Stimulated activated naive CD4-positive, alpha-beta T cell treated with Interleukin-2 at 50 U/mL for 16 hours (primary cell): ENCODE measurements at places on chromosomes 7 and 10.

DNA sequence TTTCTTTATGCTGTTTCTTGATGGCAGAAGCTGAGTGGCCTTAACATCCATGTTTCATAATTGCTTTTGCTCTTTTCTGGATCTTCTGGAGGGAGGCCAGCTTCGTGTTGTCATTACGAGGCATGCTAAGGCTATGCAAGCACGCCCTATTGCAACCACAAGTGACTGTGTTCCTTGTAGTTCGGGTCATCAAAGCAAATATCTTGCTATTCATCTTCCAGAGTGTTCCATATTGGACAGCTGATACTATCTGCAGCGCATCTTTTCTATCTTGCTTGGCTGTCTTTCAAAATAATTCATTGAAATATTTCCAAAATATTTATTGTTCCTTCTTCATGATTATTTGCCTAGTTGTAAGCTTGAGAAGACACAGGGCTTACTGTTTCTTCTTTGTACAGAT lies 5.0 kb downstream of the EPHB6 start:
- DNase-seq: no peak

DNA sequence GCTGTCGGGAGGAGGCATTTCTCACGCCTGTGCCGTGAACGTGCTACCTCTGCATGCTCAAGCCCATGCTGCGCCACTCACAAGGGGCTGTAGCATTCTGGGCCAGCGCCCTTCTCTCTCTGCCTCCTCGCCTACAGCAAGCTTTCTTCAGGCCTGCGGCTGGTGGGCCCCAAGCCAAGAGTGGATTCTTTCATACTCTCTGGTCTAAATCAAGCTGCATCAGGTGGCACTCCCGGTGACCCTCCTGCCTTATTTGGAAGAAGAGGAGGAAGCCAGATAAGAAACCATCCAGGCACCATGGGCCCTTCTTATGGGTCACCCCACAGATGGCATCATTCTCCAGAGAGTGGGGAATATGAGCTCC lies 86.7 kb upstream of the DUSP5 start:
- DNase-seq: no peak

DNA sequence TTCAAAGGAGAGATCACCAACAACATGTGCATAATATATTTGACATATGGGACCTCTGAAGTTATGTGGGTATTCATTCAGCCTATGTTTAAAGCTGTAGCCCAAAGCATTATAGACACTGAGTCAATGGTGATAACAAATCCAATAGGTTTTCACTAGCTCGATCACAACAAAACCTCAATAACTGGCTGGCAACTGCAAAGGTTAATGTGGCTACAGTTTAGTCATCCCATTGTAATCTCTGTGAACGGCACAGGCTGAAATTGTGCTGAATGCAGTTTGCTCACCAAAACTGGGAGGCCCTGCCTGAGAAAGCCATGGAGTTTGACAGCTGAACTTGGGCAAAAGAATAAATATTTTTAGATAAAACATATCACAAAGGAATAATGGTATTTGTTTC lies 152.4 kb upstream of the ADO start:
- no peak for DNase-seq

- no peak for DNase-seq
Measured at GRCh38 chr10:126376956-126377355, 11.3 kb downstream of the ADAM12 start.

DNA sequence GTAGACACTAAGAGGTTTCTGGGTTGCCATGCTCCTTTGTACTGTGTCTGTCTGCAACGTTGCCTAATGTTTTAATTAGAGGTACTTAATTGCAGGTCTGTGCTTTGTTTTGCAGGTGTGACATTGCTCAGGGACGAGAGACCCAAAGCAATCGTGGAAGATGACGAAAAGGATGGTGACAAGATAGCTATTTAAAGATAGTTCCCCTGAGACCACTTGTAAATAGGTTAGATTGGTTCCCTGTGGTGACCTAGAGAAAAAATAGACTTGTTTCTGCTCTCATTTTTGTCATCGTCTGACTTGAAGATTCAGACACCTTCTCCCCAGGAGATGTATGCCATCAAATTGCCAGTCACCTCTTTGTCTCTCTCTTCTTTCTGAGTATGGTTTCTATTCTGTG lies 20.1 kb downstream of the PPP1R17 start:
- DNase-seq: no peak

DNA sequence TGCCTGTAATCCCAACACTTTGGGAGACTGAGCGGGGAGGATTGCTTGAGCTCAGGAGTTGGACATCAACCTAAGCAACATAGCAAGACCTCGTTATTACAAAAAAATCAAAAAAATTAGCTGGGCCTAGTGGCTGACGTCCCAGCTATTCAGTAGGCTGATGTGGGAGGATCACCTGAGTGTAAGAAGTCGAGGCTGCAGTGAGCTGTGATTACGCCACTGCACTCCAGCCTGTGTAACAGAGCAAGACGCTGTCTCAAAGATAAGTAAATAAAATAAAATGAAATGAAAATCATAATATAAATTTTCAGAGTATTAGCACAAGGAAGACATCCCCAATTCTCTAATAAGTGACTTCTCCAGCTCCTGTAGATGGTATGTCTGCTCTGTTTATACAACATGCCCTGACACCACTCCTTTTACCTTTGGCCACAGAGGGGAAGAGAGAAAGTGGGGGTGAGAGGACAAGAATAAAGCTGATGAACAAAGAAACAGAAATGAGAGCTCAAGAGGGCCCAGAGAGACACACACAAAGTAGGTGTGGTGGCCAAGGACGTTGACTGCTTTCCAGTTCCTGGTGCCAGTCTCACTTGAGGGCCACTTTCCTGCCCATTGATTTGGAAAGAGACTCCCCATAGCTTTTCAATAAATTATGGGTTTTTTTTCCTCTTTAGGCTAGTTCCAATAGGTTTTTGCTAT lies 62.9 kb downstream of the PTTG1IP2 start:
- DNase-seq: no peak

DNA sequence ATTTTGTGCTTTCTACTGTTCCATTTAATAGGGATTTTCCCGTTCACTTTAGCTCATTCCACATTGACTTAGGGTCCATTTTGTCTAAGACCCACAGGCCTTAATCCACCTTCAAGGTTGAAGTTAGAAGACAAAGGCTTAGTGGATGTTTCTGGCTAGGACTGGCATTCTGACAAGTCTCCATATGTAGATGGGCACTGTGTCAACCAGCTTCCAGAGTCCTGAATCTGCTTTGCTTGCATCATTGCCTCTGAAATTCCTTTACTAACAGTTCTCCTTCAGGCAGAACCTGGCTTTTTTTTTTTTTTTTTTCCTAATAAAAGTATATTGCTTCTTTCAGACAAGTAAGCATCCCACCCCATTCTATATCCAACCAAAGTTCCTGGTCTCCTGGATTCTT lies 69.6 kb upstream of the PDCD4 start:
- DNase-seq: no peak

GRCh38 chr7:43390576-43390975 lies 192.3 kb upstream of the STK17A start:
- no peak for DNase-seq

- DNase-seq: no peak
Measured at GRCh38 chr7:29328811-29329210, 134.2 kb downstream of the CHN2 start.

GRCh38 chr7:91717681-91718470 lies 162.6 kb downstream of the MTERF1 start:
- no peak for DNase-seq

- DNase-seq: no peak
Measured at GRCh38 chr10:130038611-130039109, 72.0 kb downstream of the C10orf143 start.

- no peak for DNase-seq
Measured at GRCh38 chr7:139203992-139204391, 27.0 kb upstream of the UBN2 start.

GRCh38 chr10:72171175-72171630 lies 44.6 kb upstream of the ANAPC16 start:
- DNase-seq: no peak

GRCh38 chr7:127598318-127598717 lies 4.8 kb downstream of the FSCN3 start:
- DNase-seq: no peak

GRCh38 chr7:116525913-116526861 lies 1.4 kb downstream of the CAV1 start:
- DNase-seq: peak; percentile 49

DNA sequence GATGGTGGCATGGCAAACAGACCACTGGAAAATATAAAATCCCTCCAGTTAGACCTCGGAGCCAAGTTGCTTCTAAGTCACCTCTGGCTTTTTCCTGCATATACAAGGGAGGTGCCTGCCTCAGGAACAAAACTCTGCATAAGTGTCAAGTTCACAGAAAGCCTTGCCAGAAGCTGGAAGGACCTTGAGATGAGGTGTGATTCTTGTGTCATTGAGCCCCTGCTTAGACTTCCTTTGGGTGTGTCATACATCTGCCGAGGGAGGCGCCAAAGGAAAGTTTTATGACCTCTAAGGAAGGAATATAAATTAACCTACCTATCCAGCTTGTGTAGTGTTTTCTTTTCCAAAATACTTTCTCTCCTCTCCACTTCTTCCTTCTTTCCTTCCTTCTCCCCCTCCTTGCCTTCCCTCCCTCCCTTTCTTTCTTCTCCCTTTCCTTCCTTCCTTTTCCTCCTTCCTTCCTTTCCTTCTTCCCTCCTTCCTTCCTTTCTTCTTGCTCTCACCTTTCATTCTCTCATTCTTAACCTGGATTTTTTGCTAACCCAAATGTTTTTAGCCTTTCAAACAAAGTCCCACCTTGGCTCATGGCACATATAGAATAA lies 75.2 kb downstream of the TRIL start:
- no peak for DNase-seq

- DNase-seq: no peak
Measured at GRCh38 chr10:96411716-96412320, 53.0 kb upstream of the OPALIN start.

- no peak for DNase-seq
Measured at GRCh38 chr10:91634898-91635297, 2.0 kb upstream of the PPP1R3C start.

DNA sequence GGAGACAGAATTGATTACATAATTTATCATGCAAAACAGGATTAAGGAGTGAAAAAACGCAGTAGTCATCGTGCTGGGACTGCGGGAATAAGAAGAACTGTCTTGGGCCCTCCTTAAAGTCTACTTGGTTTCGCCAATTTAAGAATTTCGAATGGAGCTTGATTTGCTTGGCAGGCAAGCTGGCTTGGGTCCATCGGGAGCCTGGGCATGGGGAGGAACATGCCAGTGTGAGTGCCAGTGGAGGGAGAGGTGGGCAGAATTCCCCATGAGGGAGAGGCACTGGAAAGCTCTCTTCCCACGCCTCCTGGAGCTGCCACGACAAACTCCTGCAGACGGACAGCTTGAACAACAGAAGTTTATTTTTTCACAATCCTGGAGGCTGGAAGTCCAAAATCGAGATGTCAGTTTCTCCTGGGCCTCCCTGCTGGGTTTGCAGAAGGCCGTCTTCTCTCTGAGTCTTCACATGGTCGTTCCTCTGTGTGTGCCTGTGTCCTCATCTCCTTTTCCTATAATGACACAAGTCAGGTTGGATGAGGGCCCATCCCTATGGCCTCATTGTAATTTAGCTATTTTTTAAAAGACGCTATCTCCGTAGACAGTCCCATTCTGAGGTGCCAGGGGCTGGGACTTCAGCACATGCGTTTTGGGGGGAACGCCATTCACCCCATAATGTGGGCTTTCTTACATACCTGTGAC lies 528.7 kb upstream of the DPP6 start:
- no peak for DNase-seq

DNA sequence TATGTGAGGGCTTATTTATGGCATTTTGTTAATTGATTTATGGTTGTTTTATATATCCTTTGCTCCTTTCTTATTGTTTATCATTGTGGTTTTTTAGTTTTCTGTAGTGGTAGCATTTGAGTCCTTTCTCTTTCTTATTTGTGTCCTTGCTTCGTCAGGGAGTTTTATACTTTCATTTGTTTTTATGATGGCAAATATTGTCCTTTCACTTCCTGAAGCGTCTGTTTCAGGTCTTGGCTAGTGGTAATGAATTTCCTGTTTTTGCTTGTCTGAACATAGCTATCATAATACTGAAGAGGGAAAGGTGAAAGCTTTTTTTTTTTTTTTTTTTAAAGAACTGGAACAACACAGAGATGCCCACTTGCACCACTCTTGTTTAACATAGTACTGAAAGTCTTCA lies 228.2 kb downstream of the ATRNL1 start:
- no peak for DNase-seq

DNA sequence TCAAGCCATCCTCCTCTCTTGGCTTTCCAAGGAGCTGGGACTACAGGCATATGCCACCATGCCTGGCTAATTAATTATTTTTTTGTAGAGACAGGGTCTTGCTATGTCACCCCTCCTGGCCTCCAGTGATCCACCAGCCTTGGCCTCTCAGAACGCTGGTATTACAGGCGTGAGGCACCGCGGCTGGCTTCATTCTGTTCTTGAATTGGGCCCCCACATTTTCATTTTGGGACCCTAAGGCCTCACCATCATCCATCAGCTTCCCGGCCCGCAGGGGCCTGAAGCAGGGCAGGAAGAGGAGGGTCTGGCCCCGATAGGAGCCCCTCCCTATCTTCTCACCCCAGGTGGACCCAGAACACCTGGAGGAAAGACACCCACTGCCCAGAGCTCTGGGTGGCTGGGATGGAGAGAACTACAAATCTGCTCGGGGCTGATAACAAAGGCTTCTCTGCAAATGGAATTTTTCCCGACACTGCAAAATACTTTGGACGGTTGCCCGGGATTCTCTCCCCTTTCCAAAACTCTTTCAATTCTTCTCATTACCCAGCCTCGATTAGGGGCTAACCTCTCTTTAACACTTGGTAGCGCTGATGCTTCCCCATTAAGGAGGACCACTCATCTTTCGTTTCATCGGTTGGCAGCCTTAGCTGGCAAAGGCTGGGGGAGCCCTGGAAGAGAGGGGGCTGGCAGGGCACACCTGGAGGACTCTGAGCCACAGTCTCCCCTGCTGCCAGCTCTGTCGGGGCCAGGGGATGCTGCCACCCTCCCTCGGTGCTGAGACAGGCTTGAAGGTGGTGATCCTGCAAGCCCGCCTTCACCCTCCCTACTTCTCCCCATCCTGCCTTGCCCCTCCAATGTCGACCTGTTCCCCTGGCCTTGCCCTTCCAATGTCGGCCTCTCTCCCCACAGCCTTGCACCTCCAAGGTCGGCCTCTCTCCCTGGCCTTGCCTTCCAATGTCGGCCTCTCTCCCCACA lies 81.0 kb upstream of the GNA12 start:
- no peak for DNase-seq

DNA sequence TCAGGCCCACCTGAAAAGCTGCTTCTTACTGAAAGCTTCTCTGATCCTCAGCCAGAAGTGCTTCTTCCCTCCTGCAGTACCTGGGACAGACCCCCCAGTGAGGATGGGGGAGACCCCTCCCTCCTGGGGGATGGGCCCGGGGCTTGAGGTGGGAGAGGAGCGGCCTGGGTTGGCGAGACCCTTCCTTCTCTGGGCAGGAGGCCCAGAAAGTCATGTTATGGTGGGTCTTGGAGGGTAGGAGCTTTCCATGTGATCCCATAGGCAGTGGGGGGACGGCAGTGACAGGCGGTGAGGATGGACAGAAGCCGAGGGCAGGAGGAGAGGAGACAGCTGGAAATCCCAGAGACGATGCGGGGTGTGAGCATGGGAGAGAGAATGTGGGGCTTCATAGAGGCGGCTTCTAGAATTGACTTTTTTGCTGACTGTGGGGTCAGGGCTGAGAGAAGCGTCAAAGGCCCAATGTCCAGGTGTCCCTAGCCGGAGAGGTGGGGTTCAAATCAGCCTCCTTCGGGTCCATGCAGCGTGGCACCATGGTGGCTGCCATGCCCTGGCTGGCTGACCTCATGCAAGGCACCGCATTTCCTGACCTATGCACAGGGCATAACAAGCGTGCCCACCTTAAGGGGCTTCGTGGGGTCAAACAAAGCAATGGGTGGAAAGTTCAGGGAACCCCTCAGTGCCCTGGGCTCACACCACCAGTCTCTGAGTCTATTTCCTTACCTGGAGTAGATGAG lies 154.0 kb downstream of the UBE2H start:
- DNase-seq: no peak
